ENCODE measurements at places on chromosomes 4 and X.
A peak's percentile ranks its signal among the peaks of the same experiment; 100 is the strongest.

DNA sequence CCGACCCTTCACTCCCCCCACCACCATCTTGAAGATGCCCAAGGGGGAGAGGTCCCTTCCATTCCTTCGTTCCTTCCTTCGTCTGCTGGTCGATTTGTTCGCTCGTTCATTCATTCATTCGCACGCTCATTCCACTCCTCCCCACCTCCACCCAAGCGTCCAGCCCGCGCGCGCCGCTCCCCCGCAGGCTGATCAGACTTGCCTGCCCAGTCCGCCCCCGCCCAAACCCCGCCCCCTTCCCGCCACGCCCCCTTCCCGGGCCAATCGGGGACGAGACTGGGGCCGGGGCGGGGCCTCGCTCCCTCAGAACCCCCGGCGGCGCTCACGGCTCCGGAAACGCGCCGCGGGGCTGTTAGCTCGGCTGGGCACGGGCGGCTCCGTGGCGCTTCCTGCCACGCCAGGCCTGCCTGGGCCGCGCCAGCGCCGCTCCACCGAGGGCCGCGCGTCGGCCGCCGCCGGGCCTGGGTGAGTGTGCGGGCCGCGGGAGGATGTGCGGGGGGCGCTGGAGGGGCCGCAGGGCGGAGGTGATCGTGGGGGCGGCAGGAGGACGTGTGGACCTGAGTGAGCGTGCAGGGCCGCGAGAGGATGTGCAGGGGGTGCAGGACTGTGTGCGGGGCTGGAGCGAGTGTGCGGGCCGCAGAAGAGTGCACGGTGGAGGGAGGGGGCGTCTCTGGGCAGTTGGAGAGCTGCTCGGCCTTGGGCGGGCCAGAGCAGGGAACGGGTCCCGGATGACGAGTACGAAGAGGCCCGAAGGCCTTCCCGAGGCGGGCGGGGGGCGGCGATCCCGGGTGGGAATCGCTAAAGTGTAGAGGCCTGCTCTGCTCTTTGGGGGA lies at the start of gene ZNF275:
ZNF275 (plus strand) TSS at position 333 of the 833 bp plus-strand sequence. CDS start 2,527 bp downstream, outside the sequence.
- DNase-seq, result peak; percentile 36

- no peak for DNase-seq
Measured at GRCh38 chrX:2677764-2678163, 13.3 kb upstream of the CD99 start.

GRCh38 chr4:4306920-4307319 lies 16.9 kb downstream of the ZBTB49 start:
- DNase-seq, result no peak

- no peak for DNase-seq
Measured at GRCh38 chr4:128716338-128716737, 93.2 kb upstream of the JADE1 start.

DNA sequence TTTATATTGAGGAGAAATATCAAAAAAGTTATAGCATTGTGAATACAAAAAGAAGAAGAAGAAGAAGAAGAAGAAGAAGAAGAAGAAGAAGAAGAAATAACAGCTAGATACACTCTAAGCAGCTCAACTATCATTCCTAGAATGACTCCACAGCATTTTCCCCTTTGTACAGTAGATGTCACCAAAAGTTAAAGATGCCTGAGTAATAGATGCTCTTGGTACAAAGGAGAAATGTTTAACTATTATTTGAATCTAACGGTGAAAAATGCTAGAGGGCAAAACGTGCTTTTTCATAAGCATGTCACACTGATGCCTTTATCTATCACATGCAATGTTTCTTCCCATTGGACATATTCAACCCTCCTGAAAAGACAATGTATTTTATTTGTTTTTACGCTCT lies 178.4 kb upstream of the GPRIN3 start:
- peak; percentile 23 for DNase-seq

GRCh38 chr4:57018980-57019379 lies 40.3 kb downstream of the POLR2B start:
- peak; percentile 34 for DNase-seq

GRCh38 chrX:2652106-2652505 lies 39.0 kb upstream of the CD99 start:
- DNase-seq, result no peak

DNA sequence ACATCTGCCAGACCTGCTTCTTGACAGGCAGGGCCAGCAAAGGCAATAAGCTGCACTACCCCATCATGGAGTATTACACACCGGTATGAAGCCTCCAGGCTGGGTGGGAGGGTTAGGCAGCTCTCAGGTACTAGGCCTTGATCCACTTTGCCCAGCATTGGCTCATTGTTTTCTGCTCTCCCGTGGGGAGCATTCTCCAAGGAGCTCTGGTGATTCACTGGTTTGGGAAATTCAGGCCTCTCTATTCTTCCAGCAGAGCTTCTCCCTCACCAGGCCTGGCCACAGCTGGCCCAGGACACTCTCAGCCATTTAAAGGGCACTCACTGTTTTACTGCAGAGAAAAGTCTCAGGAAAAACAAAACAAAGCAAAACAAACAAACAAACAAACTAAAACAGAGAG lies 33.0 kb downstream of the DRP2 start:
- DNase-seq, result no peak

DNA sequence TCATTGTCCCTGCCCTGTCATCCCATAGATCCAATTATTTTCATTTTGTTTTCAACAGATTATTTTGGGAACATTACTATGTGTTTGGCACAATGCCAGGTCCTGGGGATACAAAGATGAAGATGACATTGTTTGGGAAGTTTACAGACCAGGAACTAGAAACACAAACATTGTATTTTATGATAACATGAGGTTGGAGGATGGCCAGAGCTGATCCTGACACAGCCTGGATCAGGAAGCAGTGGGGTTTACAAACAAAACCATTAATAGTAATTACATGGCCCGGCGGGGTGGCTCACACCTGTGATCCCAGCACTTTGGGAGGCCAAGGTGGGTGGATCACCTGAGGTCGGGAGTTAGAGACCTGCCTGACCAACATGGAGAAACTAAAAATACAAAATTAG lies 29.9 kb downstream of the CLRN2 start:
- DNase-seq, result no peak

- peak; percentile 47 for DNase-seq
Measured at GRCh38 chrX:68511255-68511654, 12.4 kb downstream of the YIPF6 start.

DNA sequence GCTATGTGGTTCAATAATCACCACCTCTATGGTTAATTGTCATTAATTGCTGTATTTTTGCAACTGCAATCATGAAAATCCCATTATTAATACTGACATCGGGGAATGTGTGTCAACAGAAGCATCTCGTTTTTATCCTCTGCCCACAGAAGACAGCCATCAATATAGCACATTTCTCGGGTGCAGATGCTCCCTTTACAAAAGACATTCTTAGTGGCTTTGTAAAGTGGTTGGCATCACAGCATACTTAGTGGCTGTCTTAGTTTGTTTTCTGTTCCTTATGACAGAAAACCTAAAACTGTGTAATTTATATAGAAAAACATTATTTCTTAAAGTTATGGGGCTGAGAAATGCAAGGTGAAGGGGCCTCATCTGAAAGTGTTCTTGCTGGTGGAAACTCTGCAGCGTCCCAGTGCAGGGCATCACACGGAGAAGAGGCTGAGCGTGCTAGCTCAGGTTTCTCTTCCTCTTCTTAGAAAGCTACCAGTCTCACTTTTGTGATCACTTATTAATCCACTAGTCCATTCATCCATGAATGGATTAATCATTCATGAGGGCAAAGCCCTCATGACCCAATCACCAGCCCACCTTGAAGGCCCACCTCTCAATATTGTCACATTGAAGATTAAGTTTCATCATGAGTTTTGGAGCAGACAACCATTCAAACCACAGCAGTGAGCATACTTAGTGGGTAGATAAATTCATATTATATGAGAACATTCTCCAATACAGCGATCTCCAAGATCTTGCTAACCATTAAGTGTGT lies 1067.7 kb upstream of the PABPC4L start:
- DNase-seq, result no peak

DNA sequence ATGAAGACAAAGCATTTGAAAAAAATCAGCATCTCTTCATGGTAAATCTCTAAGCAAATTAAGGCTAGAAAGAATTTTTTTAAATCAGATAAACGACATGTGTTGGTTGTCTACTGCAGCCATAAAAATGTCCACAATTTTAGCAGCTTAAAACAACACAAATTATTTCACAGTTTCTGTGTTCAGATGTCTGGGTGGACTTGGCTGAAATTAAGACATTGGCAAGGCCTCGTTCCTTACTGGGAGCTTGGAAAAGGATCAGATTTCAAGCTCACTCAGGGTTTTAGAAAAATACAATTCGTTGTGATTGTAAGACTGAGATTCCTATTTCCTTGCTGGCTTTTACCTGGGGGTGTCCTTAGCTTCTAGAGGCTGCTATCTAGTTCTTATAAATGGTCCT lies 1470.6 kb downstream of the PCDH19 start:
- DNase-seq, result no peak

DNA sequence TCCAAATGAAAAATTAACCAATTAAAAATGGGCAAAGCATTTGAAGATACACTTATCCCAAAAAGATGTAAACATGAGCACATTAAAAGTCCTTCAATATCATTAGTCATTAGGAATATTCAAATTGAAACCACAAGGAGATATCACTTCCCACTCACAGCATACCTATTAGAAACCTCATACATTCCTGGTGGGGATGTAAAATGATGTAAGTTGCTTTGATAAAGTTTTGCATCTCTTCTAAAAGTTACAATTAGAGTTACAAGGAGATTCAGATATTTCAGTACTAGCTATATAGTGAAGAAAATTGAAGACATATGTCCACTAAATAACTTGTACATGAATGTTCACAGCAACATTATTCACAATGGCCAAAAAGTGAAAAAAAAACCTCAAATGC lies 1109.3 kb upstream of the LCORL start:
- no peak for DNase-seq

- no peak for DNase-seq
Measured at GRCh38 chr4:129823105-129823504, 727.2 kb downstream of the C4orf33 start.

- no peak for DNase-seq
Measured at GRCh38 chr4:72314869-72315268, 254.2 kb downstream of the ADAMTS3 start.

DNA sequence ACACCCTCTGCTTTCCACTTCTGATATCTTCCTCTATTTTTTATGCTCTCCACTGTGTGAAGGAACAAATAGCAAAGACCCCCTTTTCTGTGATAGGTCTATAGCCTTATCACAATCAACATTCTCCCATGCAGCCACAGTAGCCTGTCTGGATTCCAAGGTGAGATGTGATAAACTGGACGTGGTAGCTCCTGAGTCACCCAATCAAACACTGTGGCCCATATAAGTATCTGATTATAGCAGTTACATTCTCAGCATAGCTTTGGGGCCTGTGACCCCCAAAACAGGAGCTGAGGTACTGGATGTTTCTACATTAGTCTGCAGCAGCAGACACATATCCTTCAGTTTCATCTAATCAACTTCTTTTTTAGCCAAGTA lies 172.7 kb upstream of the IGFBP7 start:
- DNase-seq, result no peak

GRCh38 chrX:50169717-50170116 lies 31.1 kb downstream of the AKAP4 start:
- DNase-seq, result no peak

GRCh38 chr4:16413814-16414555 lies 187.7 kb upstream of the TAPT1 start:
- no peak for DNase-seq

DNA sequence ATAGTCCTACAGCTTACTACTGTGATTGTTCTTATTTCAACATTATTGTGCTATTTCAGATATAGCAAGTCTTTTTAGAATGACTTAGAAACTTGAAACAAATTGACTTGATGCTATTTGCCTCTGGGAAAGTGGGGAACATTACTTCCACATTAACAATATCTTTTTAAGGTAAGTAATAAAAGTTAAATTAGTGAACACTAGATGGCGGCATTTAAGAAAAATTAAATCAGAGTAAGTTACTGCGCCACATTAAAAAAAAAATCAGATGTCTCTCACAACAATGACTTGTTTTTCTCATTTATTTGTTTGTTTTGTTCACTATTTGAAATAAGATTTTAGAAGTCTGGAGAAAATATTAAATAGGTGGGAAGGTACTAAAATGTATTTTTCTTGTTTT lies 1026.9 kb upstream of the SLIT2 start:
- DNase-seq, result peak; percentile 56

DNA sequence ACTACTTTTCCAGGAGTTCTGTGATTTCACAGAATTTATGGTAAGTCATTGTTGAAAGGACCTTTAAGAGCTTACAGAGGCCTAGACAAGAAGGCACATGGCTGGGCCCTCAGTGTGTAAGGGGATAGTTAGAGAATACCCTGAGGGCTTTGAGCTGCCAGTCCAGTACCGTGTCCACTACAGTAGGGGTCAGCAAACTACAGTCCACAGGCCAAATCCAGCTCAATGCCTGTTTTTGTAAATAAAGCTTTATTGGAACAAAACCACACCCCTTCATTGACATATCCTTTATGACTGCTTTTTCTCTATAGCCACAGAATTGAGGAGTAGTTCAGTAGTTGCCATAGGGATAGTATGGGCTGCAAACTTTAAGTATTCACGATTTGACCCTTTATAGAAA lies 176.2 kb downstream of the MID1 start:
- DNase-seq, result no peak

DNA sequence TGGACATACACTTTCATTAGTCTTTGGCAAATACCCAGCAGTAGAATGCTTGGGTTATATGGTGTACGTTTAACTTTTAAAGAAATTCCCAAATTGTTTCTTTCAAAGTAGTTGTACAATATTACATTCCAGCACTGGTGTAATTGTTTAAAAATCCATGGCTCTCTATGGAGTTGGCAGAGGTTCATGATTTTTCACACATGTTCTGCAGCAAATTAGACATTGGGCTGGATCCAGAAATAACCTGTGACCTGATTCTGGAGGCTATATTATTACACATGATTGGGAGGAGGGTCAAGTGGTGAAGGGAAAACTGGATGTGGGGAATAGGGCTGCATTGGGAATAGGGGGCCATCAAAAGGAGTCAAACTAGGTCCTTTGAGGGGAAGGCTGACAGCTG lies 41.9 kb downstream of the MAMLD1 start:
- no peak for DNase-seq

DNA sequence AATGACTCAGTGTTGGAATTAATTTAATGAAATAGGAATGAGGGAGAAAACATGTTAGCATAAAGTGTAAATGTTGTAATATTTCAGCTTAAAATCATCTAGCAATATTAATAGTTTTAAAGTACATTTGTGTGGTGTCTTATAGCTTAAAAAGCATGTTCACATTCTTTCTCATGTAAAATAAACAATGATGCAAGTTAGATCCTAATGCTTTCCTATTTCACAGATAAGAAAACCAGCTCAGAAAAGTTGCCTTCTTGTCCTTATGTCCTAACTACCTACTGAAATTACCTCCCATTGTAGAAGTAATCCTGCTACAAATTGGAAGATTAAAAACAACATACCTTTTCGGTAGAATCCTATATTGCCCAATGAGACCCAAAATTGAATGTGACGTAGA lies 40.9 kb upstream of the PRDM8 start:
- no peak for DNase-seq

GRCh38 chrX:87160435-87161010 lies 357.1 kb upstream of the KLHL4 start:
- no peak for DNase-seq
